Vagina (tissue), 2 donors: ENCODE measurements at places on chromosomes 11 and 22. TPM values are rescaled to one million over a fixed set of nuclear protein-coding genes. Genes with fewer than 3 reads are reported as not detected.

Gene CCDC89
- not detected for total RNA-seq

Gene HINFP
- total RNA-seq: 22.1 TPM

Gene MRTFA
- total RNA-seq: 99.4 TPM

Gene RAB1B
- total RNA-seq: 72.7 TPM

Gene KDM4E
- total RNA-seq: not detected

Gene NDUFV1
- total RNA-seq: 254 TPM

Gene TRIM29
- total RNA-seq: 729 TPM

Gene OR8D1
- not detected for total RNA-seq

Gene CBX7
- 98.0 TPM for total RNA-seq

Gene SLC17A6
- not detected for total RNA-seq

Gene RASL10A
- not detected for total RNA-seq

Gene OR10G6
- not detected for total RNA-seq

Gene TESMIN
- total RNA-seq: 8.3 TPM

Gene PLAAT2
- total RNA-seq: not detected

Gene IRAG1
- total RNA-seq: 18.2 TPM

Gene PRRG4
- 21.1 TPM for total RNA-seq

Gene KLHL35
- not detected for total RNA-seq

Gene CRYBB2
- total RNA-seq: not detected

Gene CHRDL2
- 3.7 TPM for total RNA-seq

Gene SHISA8
- total RNA-seq: not detected

Gene SMCO4
- total RNA-seq: 9.6 TPM

Gene PGM2L1
- 10.6 TPM for total RNA-seq

Gene DMC1
- 12.3 TPM for total RNA-seq

Gene OR8H2
- not detected for total RNA-seq

Gene TMEM86A
- total RNA-seq: 26.8 TPM

Gene KIRREL3
- not detected for total RNA-seq

Gene BTBD18
- not detected for total RNA-seq
